ENCODE measurements at places on chromosomes 1 and 21.
A peak's percentile ranks its signal among the peaks of the same experiment; 100 is the strongest.

GRCh38 chr1:244181867-244182266, 130.8 kb downstream of the ZBTB18 start:
- no peak for DNase-seq

- DNase-seq: no peak
These were observed 1.1 kb upstream of the LMNA start for GRCh38 chr1:156113282-156113950.

DNA sequence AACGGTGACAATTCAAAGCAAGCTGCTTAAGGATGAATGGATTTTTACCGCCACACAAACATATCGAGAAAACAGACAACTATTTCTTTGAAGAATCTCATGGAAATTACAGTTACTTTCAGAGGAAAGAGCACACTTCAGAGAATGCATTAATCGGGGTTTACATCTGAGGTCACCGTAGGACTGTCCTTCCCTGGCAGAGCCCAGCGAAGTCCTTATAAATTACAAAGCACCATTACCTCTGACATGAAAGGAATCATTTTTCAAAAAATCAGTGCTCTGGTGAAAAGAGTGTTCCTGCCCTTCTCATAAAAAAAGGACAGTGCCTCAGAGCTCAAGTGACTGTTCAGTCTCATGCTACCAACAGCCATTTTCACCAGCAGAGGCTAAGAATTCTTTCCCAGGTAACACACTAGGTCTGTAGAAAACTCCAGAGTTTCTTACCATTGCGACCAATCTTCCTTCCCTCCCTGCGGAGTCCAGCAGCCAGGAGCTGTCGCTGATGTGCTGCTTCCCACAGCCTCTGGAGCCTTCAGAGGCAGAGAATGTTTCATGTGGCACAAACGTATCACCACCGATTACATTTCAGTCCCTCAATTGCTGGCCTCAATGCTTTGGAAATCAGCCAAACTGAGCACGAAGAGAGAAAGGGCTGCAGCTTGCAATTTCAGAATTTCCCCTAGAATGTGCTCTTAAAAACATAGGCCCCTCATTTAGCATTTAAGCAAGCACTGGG, 75.4 kb downstream of the PLD5 start:
- no peak for DNase-seq

- DNase-seq: no peak
These were observed 1.3 kb upstream of the KCNN3 start for GRCh38 chr1:154871374-154871773.

DNA sequence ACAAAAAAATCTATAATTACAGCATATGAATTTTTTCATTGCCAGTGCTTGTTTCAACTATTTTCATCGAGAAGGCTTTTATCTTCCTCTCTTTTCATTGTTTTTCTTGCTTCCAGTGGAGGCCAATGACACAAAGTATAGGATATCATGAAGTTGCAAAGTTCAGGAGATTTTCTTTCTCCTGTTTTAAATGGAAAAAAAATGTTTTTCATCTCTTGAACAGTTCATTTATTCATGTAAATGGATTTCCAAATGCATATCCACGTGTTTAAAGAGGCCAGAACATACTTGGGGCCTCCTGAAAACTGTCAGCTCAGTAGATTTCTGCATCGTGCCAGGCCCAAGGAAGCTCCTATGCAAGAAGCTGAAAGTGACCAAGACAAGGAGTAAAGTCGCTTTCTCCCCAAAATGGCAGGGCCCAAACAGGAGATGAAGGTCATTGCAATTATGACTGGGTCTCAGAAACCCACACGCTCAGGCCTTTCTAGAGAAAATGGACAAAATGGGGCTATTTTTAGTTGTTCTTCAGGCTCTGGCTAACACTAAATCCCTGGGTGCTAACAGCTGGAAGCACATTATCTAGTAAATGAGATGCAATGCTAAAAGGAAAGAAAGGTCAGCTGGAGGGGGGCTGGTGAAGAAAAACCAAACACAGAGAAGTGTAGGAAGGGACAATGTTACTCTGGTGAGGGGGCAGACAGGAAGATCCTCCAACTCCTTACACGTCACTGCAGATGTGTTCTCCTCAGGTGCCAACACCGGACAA, 136.9 kb upstream of the C8B start:
- DNase-seq: no peak

DNA sequence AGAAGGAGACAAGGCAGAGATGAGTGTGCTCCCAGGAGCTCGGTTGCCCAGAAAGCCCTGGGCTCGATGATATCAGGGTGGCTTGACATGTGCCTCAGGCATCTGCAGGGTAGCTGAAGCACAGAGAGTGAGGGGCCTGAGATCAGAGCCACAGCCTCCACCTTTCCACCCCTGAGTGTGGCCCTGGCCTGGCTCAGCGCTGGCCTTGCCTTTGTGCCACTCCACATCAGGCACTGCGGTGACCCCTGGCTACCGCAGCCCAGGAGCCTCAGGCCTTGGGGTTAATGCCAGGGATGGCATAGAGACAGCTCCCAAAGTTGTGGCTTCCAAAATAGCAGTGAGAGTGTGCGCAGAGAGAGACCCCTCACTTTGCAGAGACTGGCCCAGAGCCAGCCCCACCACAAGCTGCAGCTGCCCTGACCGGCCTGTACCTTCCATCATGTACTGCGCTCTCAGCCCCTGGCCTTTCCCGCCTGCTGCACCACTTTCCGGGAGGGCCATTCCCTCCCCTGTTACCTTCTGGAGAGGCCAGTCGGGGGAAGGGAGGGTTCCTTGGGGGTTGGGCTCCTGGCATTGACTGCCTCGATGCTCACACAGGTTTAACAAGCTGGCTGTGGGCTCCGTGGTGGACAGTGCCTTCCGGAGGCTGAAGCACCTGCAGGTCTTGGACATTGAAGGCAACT, 19.5 kb downstream of the PODN start:
- no peak for DNase-seq

DNA sequence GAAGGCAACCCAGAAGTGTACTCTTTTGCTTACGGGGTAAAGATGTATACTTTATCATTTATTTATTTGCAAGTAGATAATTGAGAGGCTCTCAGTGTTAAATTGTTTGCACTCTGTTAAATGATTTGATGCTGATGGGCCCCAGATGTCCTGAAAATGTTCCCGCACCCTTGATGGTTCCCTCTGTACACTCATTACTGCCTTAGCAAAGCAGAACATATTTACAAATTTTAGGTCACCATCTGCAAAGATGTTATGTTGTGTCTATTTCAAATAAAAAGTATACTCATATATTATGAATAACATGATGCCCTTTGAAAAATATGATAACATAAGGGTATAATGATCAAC, 240.5 kb upstream of the SNX7 start:
- DNase-seq: no peak

- no peak for DNase-seq
These were observed 43.0 kb downstream of the NKAIN1 start for GRCh38 chr1:31196685-31197084.

DNA sequence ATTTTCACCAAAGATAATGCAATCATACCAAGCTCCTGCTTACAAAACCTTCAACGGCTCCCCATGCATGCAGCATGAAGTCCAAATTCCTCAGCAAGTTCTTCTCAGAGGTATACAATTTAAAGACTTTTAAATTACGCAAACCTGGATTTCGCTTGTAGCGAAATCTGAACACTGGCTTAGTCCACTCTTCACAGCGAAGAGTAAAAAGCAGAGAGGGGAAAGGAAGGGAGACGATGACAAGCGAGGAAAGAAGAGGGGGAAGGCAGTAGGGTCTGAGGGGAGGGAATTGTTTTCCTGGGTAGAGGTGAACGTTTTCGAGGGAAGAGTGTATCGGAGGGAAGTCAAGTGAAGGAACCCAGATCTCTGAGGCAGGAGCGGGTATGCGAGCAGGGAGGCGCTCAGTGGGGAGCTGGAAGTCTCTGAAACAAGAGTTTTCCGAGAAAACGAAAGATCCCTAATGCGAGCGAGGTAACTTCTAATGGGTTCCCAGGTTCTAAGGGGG, 790 bp downstream of the TESK2 start:
- peak; percentile 24 for DNase-seq

DNA sequence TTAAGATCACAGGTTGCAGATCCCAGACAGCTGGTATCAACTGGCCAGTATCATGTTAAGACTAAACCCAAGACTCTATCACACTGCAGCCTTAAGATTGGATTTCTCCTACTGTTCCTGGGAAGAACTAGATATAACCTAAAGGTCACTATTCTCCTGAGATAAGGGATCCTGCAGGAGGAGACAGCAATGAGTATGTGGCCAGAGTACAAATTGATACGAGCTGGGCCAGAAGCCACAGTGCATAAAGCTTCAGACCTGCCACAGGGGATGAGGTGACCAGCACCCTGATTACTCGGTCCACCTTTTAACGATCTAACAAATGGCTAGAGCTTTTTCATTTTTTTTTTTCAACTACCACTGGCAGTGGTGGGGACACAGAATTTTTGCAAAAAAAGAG, 31.0 kb downstream of the HSD3B1 start:
- no peak for DNase-seq

GRCh38 chr1:243890576-243890975, 40.5 kb upstream of the AKT3 start:
- DNase-seq: no peak

- DNase-seq: no peak
These were observed 61.0 kb downstream of the ARID4B start for GRCh38 chr1:235266967-235267366.

GRCh38 chr1:153841463-153841994, 66.3 kb downstream of the SLC27A3 start:
- no peak for DNase-seq

DNA sequence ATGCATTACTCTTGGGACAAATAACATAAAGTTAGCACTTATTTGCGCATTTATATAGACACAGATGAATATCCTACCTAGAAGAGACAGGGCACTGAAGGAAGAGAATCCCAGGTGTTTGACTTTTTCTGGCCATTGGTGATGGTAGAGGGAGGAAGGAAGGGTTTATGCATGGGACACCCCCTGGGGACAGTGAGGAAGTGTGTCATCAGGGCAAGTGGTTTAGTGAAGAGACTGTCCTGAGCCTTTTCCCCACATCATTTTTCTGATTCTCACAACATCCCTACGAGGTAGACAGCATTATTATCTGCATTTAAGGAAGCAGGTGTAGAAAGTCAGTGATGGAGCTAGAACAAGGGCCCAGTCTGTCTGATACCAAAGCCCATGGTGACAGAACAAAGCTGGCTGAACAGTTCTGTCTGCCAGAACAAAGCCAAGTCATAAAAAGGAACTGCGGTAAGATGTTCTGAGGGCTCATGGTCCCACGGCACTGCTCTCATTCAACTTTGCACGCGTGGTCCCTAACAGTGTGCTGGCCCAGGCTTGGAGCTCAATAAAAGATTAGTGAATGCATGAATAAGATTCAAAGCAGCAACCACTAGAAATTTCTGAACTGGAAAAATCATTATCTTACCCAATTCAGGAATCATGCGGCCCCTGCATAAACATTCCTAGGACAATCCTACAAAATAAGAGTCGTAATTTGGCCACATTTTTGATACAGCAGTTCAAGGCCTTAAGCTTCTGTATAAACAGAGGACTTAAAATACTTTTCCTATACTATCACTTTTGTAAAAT, 12.2 kb upstream of the CDC42BPA start:
- no peak for DNase-seq
